Osteoblast (primary cell): ENCODE measurements at places on chromosomes 5 and 9. TPM values are rescaled to one million over a fixed set of nuclear protein-coding genes. Genes with fewer than 3 reads are reported as not detected.

GRCh38 chr5:136620016-136620419 is 254.7 kb upstream of the TRPC7 start:
- DNase-seq: no peak

- no peak for DNase-seq
Measured at GRCh38 chr5:168382421-168382820, 91.0 kb downstream of the WWC1 start.

Gene PRR7
- 10.0 and 12.7 TPM in 2 replicates for total RNA-seq

GRCh38 chr5:68274847-68275651 is 59.5 kb downstream of the PIK3R1 start:
- no peak for DNase-seq

- DNase-seq: peak; percentile 11
Measured at GRCh38 chr5:36378551-36378950, 76.8 kb upstream of the RANBP3L start.

Gene IFNB1
- total RNA-seq: not detected in 2 replicates

GRCh38 chr5:131431794-131432193 is 167.9 kb downstream of the CDC42SE2 start:
- DNase-seq: no peak

DNA sequence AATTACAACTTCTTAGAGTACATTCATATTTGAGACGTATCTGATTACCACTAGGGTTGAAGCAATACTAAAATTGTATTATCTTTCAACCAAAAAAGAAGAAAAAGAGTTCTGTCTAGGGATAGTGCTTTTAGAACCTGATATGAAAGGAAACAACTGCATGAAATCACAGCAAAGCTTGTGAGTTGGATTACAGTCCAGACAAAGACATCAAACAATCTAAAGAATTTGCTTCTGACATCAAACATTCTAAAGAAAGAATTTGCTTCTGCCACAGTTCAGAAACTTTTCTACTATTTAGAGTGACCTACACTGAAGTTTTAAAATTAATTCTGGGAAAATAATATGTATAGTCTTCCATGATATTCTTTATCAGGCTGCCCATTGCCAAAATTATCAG is 1141.1 kb upstream of the ACO1 start:
- no peak for DNase-seq

Gene PTGR1
- total RNA-seq: 55.1 and 62.6 TPM in 2 replicates

DNA sequence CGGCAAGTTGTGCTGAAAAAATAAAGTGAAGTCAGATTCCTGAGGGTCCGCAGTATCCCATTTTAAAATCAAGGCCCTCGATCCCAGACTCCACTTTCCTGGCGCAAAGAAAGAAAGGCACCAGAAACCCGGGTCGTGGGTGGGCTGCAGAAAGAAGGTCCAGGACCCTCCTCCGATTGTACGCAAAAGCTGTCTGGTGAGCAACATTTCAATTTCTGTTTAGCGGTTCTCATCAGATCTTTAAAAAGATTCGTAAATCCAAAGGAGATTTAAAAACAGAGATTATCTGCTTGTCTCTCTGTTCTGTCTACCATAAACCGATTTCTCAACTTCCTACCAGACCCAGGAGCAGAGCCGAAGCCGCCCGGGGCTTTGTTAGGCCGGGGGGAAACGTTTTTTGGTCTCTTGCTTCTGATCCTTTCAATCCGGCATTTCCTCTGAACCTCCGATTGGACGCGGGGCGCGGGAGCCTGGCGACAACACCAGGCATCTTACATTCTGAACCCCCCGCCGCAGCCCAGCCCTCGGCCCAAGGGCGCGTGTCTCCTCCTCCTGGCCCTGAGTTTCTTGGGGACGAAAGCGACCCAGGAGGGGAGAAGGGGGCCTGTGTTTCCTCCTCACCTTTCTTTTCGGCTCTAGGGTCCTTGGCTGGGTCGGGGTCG is 746 bp downstream of the NKX2-5 start:
- DNase-seq: no peak

GRCh38 chr5:133838286-133838685 is 130.1 kb downstream of the C5orf15 start:
- DNase-seq: no peak

Gene VCAN
- total RNA-seq: 543 and 658 TPM in 2 replicates

Gene RNF208
- 0.29 TPM in 1 of 2 replicates, not detected in the other for total RNA-seq

DNA sequence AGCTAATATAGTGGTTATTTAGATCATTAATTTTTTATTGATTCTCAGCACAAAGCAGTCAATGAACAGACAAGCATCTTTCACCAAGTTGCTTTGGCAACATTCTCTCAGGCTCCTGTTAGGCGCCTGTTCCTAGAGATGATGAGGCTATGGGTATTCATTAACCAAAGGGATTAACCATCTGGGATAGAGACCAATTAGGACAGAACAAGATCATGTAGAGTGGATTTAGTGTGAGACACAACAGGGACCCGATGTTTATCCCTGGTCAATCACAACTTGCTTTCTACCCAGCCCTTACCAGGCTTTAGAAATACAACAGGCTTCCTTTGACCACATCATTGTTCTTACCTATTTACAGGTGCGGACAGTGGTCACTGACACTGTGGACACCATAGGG is 82.2 kb downstream of the PJA2 start:
- no peak for DNase-seq

- no peak for DNase-seq
Measured at GRCh38 chr5:83177803-83178202, 100.5 kb downstream of the XRCC4 start.

GRCh38 chr5:172479784-172480115 is 25.4 kb upstream of the SH3PXD2B start:
- no peak for DNase-seq

DNA sequence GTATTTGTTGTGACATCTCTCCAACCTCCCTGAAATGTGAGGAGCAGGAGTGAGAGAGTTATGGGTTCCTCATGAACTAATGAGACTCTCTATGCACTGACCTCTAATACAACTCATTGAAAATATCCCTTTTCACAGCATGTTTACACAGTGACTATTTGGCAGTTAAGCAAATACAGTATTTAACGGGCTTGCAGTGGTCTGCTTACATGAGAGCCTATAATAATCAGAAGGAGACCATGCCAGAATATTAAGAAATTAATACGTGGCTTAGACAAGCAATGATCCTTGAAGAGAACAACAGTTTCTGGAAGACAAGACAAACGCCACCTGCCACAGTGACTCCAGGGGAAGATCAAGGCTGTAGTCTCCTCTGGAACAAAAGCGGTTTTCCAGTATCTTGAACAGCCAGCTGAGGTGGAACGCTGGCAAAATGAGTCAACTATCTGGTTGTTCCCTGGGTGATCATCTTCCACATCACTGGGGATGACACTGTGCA is 424.5 kb downstream of the DMAC1 start:
- DNase-seq: no peak

Gene ENTPD2
- total RNA-seq: not detected in 2 replicates

GRCh38 chr9:101738566-101739183 is at the start of gene GRIN3A:
TSS of gene GRIN3A (minus strand) at chr9:101738647. CDS start at chr9:101737979, 668 bp downstream.
- no peak for DNase-seq

GRCh38 chr5:177473443-177474001 is at the start of gene DBN1:
TSS of gene DBN1 (minus strand) at chr5:177473634. CDS start at chr5:177473521, 113 bp downstream.
- DNase-seq: peak; percentile 99
